ENCODE measurements at places on chromosomes 11 and 22. TPM values are rescaled to one million over a fixed set of nuclear protein-coding genes. Genes with fewer than 3 reads are reported as not detected.

DNA sequence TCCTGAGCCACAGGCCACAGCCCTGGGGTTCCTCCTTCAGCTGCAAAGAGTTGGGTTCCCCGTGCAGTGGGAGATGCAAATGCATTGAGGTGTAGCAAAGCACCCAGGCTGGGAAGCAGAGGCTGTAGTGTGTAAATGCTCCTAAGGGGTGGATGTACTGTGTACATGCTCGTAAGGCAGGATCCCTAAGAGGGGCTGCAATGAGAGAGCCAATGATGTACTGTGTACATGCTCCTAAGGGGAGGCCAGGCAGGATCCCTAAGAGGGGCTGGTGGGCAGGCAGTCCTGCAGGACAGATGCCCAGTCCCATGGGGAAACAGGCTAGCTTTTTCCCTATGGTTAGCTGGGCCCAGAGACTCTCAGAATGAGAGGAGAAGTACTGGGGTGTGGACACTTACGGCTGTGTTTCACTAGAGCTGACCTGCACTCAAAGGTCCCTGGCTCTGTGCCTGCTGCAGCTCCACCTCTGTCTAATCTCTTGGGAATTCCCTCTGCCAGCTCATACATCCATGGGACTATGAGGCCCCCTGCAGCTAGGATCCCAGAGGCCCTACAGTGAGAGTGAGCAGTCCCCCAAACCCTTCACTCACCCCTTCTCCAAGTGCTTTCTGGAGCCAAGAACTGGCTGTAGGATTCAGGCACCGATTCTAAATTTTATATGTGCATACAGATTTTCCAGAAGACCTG, 261.9 kb upstream of the LUZP2 start:
- no peak for DNase-seq

- no peak for DNase-seq
Observed at GRCh38 chr11:70317581-70318305, 47.3 kb downstream of the PPFIA1 start.

DNA sequence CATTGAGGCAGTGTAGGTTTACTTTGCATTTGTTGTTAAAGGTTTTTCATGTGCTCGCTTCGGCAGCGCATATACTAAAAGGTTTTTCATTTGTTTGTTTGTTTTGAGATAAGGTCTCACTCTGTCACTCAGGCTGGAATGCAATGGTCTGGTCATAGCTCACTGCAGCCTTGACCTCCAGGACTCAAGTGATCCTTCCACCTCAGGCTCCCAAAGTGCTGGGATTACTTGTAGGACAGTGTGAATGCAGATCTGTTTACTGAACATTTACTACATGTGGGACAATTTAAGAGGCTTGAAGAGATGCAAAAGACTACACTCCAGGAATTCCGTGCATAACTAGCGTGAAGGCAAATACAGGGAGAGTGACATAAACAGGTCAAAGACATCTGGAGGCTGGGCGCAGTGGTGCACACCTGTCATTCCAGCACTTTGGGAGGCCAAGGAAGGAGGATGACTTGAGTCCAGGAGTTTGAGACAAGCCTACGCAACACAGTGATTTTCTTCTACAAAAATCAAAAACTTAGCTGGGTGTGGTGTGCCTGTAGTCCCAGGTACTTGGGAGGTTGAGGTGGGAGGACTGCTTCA, 34.1 kb downstream of the YPEL1 start:
- DNase-seq: no peak

- DNase-seq: no peak
Observed at GRCh38 chr22:26891429-26891828, 234.0 kb downstream of the MIAT start.

OR10A3 gene
- not detected for total RNA-seq

DNA sequence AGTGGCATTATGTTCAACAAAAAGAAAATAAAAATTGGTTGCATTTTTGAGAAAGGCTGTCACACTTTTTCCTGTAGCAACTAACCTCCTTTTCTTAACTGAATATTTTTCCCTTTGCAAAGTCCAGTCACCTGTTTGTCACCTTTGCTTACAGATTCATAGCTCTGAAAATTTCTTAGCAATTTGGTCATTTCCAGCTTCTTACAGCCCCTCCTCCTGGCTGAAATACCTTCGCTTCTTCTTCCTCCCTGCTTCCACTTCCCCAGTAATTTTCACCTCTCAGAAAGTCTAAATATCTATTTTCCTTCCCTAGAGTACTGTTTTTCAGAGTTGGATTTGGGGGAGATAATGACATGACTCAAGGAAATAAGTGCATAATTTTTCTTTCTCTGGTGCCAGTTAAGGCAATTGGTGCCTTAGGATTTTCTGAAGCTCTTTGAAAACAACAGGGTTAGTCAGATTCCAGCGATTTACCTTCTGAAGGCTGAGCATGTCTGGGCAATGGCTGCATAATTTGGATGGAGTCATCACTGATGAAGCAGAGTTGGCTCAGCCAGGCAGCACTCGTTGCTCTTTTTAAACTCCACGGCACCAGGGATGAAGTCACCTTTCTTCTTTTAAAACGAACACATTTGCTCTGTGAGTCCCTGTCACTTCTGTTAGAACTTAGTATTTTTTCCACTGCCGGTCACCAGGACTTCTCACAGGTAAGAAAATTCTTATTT, 62.1 kb upstream of the AMOTL1 start:
- peak; percentile 76 for DNase-seq

C11orf86 gene
- not detected for total RNA-seq

PKNOX2 gene
- total RNA-seq: 12.3 TPM

PDGFD gene
- 19.4 TPM for total RNA-seq

TNNI2 gene
- not detected for total RNA-seq

DGCR6 gene
- 9.9 TPM for total RNA-seq

DNA sequence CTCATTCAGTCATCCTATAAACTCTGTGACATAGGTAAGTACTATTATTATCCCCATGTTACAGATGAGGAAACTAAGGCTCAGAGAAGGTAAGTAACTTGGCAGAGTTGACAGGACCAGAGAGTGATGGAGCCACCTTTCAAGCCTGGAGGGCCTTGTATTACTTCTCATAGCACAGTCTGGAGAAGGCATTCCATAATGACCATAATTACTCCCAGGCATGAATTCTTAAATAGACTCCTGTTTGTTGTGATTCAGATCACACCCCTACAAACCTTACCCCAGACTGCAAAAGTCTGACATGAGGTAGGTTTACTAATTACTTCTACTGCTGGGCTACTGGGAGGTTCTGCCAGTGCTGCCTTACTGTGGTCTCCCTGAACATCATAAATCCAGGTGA, 77.0 kb downstream of the CD44 start:
- DNase-seq: no peak

DNA sequence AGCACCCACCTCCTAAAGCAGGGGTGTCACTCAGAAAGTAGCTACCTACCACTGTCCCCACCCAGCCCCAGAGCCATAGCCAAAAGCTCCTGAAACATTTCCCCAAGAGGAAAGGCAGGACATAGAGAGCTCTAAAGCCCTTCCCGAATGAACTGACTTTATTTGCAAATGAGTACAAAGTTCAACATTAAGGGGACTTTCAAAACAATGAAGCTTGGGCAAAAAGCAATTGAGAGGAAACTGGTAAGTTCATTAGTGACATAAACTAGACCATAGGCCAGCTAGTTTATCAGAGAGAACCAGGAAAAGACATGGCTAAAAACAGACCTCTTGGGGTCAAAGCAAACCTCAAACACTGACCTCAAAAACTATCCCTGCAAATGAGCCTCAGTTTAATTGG, 72.7 kb downstream of the IGLL5 start:
- no peak for DNase-seq

DNA sequence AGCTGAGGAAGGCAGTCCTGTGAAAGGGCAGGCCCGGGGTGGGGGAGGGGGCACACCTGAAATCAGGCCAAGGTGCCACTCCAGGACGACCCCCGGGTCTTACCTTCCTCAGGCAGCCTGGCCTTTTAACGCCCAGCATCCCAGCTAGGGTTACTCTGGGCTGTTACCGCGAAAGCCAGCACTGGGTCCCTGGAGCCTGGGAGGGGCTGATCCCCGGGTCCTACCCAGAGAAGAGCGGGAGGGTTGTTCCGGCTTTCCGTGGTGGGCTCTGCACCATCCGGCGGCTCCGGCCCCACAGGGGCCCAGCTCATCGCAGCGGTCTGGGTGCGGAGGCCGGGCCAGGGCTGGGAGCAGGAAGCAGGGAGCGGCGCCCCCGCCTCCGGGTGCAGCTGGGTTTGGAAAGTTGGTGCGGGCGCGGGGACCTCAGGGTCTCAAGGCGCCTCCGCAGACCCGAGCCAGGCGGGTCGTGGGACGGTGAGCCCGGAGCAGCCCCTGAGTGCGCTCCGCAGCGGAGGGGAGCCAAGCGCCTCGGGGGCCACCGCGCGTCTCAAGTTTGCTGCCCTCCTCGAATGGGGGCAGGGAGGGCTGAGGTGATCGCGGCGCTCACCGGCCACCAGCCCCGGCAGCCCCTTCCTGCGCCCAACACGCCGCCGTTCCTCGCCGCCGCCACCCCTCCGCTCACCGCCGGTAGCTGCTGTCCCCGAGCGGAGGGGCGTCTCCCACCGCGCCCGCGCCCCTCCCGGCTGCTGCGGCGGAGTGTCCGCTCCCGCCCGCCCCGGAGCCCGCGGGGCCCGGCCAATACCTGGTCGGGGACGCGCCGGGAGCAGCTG, 831 bp downstream of the CHST1 start:
- DNase-seq: no peak

GRCh38 chr11:118633979-118634378, 26.6 kb downstream of the PHLDB1 start:
- DNase-seq: no peak

DNA sequence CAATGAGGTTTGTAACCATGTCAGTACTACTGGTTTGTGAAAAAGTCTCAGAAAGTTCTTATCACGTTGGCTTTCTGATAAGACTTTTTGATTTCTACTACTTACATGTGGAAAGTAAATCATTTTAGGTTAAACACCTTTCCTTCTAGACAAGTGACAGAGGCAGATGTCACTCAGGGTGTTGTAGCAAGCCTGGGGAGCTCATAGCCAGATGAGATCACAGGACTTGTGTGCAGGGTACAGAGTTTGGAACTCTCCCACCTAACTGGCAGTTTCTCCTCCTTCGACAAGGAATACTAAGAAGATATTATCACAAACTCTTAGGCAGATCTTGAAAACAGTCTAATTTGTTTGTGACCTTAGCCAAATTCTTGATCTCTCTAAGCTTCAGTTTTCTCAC, 49.4 kb upstream of the PICALM start:
- DNase-seq: no peak

MS4A4E gene
- 1.5 TPM for total RNA-seq

DNA sequence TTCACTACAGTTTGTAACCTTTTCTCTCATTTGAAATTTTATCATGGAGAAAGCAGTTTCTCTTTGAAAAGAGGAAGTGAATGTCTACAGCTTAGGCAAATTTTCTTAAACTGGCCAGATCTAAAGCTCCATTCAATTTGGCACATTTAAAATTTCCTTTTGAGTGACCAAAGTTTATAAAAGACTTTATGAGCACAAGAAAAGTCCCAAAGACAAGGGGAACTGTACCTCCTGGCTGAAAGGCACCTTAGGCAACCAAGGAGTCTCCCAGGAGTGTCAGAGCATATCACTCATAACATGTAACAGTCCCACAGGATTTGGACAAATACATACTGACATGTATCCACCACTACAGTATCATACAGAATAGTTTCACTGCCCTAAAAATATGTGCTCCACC, 41.3 kb downstream of the NARS2 start:
- DNase-seq: no peak

GRCh38 chr11:124982043-124982442, 28.0 kb downstream of the CCDC15 start:
- DNase-seq: no peak

DNA sequence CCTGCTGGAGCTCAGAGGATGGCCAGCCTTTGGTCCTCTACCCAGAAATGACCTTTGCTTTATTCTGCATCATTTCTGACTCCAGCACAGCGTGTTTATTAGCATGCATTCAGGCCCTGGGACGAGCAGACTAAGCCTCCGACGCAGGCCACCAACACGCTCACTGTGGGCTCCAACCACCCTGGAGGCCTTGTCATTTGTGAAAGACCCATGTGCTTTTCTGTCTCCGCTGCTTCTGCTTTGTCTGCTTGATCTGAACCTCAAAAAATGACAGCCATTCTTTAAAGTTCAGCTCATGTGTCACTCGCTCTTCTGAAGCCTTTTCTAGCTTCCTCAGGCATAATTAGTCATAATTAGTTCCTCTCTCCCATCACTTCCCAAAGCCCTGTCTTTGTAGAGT, 109.1 kb upstream of the TIMP3 start:
- DNase-seq: no peak

OR8D1 gene
- total RNA-seq: not detected

GRCh38 chr11:62125316-62125715, 1.5 kb downstream of the INCENP start:
- no peak for DNase-seq

GRCh38 chr22:37103656-37104452, 5.7 kb downstream of the TMPRSS6 start:
- no peak for DNase-seq

DNA sequence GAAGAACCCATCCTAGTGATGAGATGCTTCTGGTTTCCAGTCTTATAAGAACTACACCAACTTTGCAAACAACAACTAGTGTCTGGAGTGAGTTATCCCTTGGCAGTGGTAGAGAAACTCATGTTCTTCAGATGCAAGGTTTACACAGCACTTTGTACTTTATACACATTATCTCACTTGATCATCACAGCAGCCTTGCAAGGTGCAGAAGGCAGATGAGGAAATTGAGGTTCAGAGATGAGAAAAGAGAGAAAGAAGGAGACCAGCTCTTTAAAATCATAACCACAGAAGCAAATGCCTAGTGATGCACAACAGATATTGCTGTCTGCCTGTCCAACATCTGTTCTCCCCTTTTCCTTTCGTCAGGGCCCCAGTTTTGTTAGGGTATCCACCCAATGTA, 16.7 kb upstream of the CD44 start:
- no peak for DNase-seq

DNA sequence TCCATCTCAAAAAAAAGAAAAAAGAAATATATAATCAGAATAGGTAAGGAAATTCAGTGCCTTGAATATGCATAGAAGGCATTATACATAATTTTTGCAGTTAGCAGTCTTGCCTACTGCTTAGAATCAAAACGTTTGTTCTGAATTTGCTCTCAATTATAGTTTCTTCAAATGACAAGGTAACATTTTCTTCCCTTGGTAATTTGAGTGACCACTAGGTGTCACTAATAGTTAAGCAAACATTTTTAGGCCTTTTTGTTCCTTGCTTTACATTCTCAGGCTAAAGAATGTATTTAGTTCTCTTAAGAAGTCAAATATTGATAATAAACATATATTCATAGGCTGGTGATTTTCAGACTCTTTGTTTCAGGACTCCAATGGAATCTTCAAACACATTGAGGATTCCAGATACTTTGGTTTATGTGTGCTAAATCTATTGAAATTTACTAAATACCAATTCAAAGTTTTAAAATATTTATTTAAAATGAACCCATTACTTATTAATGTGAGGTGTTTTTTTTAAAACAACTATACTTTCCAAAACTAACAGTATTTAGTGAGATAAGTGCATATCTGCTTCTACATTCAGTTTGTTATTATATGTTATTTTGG, 55.0 kb upstream of the DEPDC7 start:
- no peak for DNase-seq

CCDC88B gene
- 3.0 TPM for total RNA-seq

EMSY gene
- 39.4 TPM for total RNA-seq
